Body of pancreas (tissue), 4 donors: ENCODE measurements at places on chromosomes 5 and 9. TPM values are rescaled to one million over a fixed set of nuclear protein-coding genes. Genes with fewer than 3 reads are reported as not detected.

The PRRX2 gene
- total RNA-seq = not detected

DNA sequence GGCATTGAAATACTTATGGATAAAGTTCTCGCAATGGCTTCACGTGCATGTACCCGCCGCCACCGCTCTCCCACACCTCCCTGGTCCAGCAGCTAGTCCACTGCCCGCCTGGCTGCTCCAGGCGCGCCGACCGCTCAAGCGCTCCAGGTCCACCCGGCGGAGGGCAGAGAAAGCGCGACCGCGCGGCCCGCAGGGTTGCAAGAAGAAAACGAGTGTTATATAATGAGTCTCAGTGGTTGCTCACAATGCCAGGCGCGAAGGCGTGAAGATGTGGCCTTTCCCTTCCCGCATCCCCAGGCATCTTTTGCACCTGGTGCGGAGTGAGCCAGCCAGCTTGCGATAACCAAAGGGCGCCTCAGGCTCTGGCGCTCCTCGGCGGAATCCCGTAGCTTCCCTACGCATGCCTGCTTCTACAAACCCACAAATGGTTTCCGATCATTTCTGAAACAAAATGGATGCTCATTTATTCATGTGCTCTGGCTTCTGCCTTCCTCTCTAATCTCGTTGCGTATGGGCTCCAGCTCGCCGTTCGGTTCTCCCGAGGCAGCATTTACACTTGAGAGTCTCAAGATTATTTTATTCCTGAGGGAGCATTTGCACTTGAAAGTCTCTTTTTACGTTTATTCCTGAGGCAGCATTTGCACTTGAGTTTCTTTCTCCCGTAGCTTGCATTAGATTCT is 25.7 kb downstream of the CDKN2A start:
- no peak overlapping the region for H3K27ac ChIP-seq
- H3K4me1 ChIP-seq = peaks cover 14% of the 10 kb centered on the region
- H3K27me3 ChIP-seq = peaks cover 66% of the 10 kb centered on the region
- no peaks in the 10 kb centered on the region for H3K36me3 ChIP-seq

DNA sequence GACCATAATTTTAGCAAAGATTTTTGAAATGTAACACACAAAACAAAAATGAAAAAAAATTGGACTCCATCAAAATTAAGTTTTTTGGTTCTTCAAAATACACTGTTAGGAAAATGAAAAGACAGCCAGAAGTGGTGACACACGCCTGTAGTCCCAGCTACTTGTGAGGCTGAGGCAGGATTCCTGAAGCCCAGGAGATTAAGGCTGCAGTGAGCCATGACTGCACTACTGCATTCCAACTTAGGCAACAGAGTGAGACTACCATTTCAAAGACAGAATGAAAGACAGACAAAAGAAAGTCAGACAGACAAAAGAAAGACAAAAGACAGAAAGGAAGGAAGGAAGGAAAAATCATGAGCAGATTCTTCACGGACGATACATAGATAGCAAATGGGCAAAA is 7.5 kb downstream of the DIAPH1 start:
- H3K27me3 ChIP-seq = no peaks in the 10 kb centered on the region
- peaks cover 70% of the 10 kb centered on the region for H3K4me1 ChIP-seq
- H3K36me3 ChIP-seq = no peaks in the 10 kb centered on the region

DNA sequence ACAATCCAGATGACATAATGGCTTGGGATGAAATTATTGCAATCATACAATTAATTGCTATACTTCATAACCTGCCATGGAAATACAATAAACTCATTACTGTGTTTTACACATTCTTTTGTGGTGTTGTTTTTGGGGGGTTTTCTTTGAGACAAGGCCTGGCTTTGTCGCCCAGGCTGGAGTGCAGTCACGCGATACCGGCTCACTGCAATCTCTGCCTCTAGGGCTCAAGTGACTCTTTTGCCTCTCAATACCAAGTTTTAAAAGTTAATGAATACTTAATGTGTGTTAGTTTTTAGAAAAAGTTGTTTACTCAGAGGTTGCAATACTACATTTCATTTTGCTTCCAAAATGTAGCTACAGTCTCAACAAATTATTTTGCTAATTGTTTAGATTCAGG is 598.4 kb downstream of the CHSY3 start:
- no peaks in the 10 kb centered on the region for H3K27me3 ChIP-seq
- H3K36me3 ChIP-seq = no peaks in the 10 kb centered on the region
- no peak overlapping the region for H3K27ac ChIP-seq
- H3K4me3 ChIP-seq = no peak overlapping the region
- DNase-seq = no peak

- peaks cover 9% of the 10 kb centered on the region for H3K4me1 ChIP-seq
- DNase-seq = no peak
Measured at GRCh38 chr5:861442-862366, 10.9 kb upstream of the ZDHHC11 start.
